Naive thymus-derived CD8-positive, alpha-beta T cell (primary cell): ENCODE measurements at places on chromosomes 5 and 9.

GRCh38 chr9:37350486-37351190, 71.9 kb upstream of the GRHPR start:
- DNase-seq = no peak

GRCh38 chr9:113963017-113963620, 87.0 kb downstream of the ZNF618 start:
- DNase-seq = no peak

- no peak for DNase-seq
Measured at GRCh38 chr5:61277781-61278180, 54.3 kb upstream of the ZSWIM6 start.

DNA sequence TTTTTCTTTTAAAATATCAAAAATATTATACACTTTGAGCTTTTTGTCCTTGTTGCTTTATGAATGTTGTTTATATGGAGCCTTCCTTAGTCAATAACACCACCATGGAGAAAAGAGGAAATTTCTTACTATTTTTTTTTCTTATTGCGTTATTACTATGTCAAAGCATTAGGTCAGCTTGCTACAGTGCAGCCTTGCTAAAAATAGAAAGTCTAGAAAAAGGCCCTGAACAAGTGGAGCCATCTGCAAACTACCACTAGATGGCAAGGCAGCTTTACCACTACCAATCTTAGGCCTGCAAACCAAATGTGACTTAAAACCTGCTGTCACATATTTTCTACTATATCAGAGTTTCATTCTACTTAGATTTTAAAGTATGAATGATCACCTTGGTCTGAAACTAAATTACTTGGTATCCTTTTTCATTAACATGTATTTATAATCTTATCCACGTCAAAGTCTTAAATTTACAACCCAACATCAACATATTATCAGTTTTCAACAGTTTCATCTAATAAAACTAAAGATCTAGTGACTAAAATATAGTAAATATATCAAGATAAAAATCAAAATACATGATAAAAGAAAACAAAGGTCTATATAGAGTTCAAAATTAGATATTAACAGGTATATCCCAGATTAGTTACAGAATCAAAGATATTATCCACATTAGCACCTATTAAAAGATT, 113.1 kb upstream of the ACOT12 start:
- DNase-seq = peak; percentile 31

GRCh38 chr5:66655395-66656324, 59.5 kb downstream of the MAST4 start:
- DNase-seq = no peak
